ENCODE measurements at places on chromosomes 3 and 15. TPM values are rescaled to one million over a fixed set of nuclear protein-coding genes. Genes with fewer than 3 reads are reported as not detected.

Gene TMEM202
- polyA plus RNA-seq = not detected

Gene NUTM1
- polyA plus RNA-seq = 0.09 TPM

Gene LRRC2
- 0.72 TPM for polyA plus RNA-seq

DNA sequence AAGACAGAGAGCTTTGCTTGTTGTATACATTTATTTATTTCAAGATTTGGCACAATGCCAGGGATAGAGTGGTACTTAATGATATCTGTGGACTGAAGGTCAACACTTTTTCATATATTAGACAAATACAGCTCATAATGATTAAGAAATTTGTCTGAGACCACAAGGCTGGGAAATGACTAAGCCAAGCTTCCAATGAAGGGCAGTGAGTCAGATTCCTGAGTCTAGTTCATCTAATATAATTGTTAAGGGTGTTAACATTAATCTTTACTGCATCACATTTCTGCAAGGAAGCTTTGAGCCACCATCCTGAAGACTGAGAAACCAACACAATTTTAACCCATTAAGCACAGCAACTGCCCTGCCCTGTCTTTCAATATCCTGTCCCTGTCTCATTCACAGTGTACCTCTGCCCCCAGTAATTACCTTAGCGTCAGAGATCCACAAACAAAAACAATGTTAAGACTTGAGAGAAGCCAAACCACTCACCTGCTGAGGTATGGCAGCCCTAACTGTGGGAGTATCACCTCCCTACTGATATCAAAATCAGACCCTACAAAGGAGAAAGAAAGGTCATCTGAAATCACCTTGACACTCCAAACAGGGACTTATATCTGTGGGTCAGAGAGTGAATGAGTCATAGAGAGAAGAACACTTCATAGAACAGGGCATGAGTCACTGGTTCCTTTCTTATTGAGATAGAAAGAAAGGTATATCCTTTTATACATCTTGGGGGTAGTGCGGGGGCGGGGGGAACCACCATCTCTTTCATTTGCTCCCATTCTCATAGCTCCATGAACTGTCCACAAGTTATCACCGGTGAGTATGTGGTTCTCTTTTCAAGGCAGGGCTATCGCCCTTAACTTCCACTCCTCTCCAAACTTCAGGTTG lies 74.7 kb downstream of the MAGI1 start:
- DNase-seq = no peak

- no peak for DNase-seq
Measured at GRCh38 chr15:79032656-79033055, 57.9 kb downstream of the RASGRF1 start.

Gene COX17
- 63.5 TPM for polyA plus RNA-seq

Data from large intestine (tissue), 12 donors.